GDM1 (cell line): ENCODE measurements at places on chromosomes 3 and 15.

- DNase-seq: no peak
These were observed 99.1 kb downstream of the SSR3 start for GRCh38 chr3:156455839-156456238.

- peak; percentile 18 for DNase-seq
These were observed 458.3 kb downstream of the MFSD1 start for GRCh38 chr3:159260049-159260662.

- peak; percentile 59 for DNase-seq
These were observed 4.0 kb upstream of the SMCO1 start for GRCh38 chr3:196518966-196519717.

- DNase-seq: no peak
These were observed 20.1 kb downstream of the GASK1A start for GRCh38 chr3:42999212-42999611.

GRCh38 chr3:108001457-108001856, 89.4 kb downstream of the CD47 start:
- DNase-seq: no peak

DNA sequence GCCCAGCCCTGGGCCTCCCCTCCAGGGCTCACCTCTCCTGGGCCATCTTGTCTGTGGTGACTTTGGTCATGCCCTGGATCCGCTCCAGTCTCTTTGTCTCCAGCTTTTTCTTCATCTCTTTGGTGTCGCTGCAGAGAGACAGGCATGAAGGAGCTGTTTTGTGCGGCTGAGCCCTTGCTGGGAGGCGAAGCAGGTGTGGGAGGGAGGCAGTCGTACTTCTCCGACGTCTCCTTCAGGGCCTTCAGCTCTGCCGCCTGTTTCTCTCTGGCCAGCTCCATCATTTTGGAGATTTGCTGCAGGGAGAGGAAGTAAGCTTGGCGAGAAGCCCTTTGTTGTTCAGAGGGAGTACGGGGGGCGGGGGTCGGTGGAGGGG, 7.7 kb upstream of the ANKRD63 start:
- no peak for DNase-seq

GRCh38 chr3:190709351-190709773, 153.1 kb downstream of the GMNC start:
- no peak for DNase-seq

- no peak for DNase-seq
These were observed 38.5 kb upstream of the FOXP1 start for GRCh38 chr3:71621825-71622537.

DNA sequence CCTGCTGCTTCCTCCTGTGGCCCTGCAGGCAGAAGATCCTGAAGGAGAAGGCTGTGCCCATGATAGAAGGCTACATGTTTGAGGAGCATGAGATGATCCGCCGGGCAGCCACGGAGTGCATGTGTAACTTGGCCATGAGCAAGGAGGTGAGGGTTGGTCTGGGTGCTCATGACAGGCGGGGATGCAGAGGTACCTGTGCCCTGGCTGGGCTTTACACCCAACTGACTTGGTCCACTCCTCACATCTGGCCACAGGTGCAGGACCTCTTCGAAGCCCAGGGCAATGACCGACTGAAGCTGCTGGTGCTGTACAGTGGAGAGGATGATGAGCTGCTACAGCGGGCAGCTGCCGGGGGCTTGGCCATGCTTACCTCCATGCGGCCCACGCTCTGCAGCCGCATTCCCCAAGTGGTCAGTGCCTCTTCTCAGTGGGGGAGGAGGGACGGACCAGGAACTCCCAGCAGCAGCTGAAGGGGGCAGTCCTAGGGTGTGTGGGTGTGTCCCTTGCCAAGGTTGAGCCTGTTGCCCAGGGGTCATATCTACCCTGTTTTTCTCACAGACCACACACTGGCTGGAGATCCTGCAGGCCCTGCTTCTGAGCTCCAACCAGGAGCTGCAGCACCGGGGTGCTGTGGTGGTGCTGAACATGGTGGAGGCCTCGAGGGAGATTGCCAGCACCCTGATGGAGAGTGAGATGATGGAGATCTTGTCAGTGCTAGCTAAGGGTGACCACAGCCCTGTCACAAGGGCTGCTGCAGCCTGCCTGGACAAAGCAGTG, 1.6 kb upstream of the RCCD1 start:
- no peak for DNase-seq

- no peak for DNase-seq
These were observed 5.1 kb downstream of the PPP2R3A start for GRCh38 chr3:135970506-135971116.

DNA sequence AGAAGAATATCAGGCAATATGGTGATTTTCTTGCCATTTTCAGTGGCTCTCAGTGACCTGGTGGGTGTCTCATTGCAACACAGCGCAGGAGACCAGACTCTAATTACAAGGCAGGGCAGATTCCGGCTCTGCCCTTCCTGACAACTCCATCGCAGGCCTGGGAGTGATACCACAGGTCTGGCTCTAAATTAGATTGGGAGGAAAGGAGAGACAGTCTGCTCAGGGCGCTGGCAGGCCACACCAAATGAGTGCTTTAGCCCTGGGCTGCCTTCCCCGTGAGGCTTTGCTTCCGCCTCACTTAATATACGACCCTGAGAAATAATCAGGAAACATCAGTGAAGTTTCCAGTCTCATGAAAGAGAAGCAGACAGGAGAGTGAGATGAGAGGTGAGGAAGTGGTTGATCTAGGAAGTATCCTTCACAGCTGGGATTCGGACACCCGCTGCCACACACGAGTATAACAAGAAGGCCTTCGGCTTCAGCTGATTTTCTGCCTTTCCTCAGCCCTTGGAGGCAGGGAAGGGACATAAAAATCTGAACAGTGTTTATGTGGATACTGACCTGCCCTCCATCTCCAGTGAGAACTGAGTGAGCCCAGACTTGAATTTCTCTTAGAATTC, 73.7 kb upstream of the PROK2 start:
- DNase-seq: no peak

DNA sequence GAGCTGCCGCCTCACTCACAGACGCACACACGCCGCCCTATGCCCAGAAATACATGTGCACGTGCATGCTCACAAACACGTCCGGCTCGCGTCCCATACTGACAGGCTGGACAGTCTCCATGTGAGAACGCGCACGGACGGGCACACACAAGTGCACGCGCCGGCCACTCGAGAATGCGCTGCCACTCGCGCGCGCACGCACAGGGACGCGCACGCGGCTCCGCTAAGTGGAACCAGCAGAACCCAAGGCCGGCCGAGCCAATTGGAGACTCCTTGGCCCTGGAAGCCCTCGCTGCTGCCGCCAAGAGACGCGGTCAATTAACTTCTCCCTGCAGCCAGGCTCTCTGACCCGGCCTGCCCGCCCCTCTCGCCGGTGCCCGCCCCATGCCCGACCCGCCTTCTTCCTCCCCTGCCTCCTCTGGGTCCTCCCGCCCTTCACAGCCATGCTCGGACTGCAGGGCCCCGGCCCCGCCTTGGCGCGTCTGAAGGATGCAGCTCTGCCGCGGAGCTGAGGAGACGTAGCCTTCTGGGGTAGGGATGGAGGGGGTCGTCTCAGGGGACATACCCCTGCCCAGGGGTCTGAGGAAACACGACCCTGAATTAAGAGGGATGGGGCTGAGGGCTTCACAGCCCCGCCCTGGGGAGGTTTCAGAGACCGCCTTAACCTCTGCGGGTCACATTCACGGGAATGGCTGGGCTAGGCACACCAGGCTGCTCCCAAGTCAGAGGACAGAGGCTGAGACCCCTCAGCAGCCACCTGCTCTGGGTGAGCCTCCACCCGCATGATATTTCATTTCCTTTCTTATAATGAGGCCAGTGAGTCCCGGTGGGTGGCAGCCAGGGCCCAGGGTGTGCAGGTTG, 15.0 kb downstream of the PTH1R start:
- no peak for DNase-seq

DNA sequence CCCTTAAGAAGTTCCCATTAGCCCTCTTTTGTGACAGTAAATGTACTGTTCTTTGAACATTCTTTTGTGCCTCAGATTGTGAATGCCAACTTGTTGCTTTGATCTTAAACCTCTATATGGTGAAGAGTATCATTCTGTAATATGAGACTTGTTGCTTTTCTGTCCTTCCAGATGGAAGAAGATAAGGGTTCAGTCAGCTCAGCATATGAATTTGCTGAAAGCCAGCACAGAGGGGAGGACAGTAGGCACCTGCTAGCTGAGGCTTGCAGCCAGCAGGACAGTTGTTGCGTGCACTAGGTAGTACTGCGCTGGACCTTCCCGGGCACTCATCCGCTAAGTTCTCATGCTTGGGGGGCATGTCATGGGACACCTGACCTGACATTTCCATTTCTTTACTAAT, 74.7 kb downstream of the DCUN1D1 start:
- no peak for DNase-seq

DNA sequence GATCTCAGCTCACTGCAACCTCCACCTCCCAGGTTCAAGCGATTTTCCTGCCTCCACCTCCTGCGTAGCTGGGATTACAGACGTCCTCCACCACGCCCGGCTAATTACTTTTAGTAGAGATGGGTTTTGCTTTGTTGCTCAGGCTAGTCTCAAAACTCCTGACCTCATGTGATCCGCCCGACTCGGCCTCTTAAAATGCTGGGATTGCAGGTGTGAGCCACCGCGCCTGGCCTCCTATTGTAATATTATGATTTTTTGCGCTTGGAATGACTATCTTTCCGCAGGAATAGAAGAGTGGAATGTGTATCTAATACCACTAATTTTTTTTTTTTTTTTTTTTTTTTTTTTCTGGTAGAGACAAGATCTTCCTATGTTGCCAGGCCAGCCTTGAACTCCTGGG, 1.8 kb downstream of the ARL8B start:
- no peak for DNase-seq

GRCh38 chr15:41992151-41992802, 19.9 kb upstream of the EHD4 start:
- DNase-seq: no peak

- no peak for DNase-seq
These were observed 2.2 kb upstream of the FOXB1 start for GRCh38 chr15:60001610-60002527.

DNA sequence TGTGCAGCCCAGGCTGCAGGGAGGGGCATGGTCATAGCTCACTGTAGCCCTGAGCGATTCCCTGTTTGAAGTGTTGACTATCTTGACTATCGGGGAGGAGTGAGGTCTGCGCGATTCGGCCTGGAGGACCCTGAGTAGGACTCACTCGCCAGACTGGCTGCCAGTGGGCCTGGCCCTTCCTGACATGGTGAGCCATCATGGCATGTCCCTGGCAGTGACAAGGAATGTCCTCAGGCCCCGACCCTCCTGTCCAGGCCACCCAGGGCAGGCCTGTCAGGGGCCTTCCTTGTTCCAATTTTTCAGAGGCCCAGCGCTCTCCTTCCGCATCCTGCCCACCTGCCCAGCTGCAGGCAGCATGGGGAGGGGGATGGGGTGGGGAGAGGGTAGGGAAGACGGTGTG, 5.2 kb upstream of the OCA2 start:
- no peak for DNase-seq

- DNase-seq: no peak
These were observed 15.8 kb upstream of the ALAS1 start for GRCh38 chr3:52182196-52182595.

DNA sequence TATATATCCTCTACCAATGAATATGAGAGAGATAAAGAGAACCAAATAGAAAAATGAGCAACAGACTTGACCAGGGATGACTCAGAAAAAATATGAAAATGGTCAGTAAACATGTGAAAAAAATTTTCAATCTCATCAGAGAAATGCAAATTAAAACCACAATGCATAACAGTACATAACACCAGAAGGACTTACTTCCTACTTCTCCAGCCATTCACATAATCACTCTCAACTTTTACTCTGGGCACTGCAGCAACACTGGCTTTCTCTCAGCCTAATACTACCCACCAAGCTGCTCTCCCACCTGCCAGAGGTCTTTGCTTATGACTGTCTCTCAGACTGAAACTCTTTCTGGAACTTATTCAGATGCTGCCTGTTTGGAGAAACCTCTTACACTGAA, 49.4 kb downstream of the DPH6 start:
- no peak for DNase-seq

GRCh38 chr3:180548050-180548449, 53.9 kb upstream of the TTC14 start:
- DNase-seq: no peak

DNA sequence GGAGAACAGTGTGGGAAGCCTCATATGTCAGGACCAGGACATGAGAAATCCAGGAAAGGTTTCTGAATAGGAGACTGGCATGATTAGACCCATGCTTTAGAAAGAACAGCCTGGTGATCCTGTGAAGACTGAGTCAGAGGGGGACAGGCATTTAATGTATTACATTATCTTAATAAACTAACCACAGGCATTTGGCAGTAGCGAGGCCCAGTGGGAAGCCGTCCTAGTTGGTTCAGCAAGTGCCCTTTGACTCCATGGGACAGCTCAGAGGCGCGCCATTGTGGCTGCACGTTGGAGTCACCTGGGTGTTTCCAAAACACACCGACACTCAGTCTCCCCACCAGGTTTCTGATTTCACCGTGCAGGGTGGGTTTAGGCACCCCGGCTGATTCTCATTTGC, 90.5 kb upstream of the DGKG start:
- no peak for DNase-seq

- no peak for DNase-seq
These were observed 162.1 kb upstream of the BHLHE40 start for GRCh38 chr3:4817128-4817527.

DNA sequence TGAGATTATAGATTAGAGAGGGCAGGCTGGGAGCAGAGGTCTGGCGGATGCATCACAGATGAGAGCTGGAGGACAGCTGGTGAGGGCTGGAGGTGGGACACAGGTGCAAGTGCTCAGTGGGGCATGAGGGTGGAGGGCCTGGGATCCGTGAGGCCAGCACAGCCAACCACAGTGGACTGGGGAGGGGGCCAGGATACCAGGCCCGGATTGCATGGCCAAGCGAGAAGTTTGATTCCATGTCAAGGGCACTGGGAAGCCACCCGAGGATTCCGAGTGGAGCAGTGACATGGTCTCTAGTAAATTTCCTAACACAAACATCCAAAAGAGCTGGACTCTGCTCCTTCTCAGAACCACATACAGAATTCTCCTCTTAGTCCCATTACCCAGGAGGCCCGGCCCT, 44.0 kb upstream of the SLC41A3 start:
- DNase-seq: no peak

DNA sequence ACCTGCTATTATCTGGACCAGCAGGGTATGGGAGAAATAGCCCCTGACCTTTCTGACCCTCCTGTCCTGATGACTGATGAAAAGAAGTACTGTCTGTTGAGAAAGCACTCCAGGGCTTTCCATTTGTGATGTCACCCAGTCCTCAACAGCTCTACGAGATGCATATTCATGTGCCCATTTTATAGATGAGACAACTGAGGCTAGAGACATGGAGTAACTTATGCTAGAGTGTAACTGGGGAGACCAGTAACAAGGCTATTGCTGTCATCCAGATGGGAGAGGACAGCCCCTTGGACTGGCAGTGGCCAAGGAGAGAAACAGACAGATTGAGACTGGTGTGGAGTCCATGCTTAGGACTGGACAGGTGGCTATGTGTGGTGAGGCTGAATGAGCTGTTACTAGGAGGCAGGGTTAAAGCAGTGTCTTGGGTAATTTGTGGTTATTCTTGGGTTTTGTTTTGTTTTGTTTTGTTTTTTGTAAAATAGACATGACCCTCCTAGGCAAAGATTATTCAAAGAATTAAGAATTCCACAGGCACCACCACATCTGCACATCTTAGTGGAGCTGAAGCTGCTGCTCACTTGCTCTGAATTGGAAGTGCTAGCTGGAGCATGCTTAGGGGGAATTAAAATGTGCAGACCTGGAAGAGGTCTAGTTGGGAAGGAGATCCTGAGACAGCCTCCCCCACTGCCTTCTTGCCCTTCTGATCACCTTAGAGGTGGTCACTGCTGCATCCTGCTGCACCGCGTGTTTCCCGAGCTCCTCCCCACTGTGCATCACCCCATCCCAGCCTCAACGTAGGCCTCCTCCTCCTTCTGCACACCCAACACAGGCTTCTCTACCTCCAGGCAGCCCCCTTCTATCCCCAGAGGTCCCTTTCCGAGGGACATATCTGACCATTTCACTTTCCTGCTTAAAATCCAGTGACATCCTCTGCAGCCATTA, 8.4 kb downstream of the HRH1 start:
- DNase-seq: no peak
